Naive thymus-derived CD8-positive, alpha-beta T cell (primary cell): ENCODE measurements at places on chromosomes 2 and 18.

- H3K4me3 ChIP-seq, result no peak overlapping the region
- no peaks in the 10 kb centered on the region for H3K4me1 ChIP-seq
- no peak overlapping the region for H3K27ac ChIP-seq
These were observed 92.0 kb upstream of the GULP1 start for GRCh38 chr2:188199716-188200128.

DNA sequence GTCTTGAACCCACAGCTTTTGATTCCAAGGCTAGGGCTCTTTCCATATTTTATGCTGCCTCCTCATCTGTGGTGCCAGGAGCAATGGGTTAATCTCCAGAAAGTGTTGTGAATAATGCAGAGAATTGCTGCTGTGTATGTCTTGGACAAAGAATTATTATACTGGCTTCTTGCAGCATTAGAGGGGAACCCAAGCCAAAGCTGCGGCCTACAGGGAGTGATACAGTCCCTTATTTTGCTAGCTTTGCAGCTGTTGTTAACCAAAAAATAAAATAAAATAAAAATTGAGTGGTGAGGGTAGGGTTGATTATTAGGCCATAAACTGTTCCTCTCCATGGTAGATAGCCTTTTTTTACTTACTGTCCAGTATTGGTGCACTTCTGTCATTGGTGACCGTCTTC, 16.7 kb downstream of the WIPF1 start:
- H3K36me3 ChIP-seq, result peaks cover 100% of the 10 kb centered on the region
- H3K27me3 ChIP-seq, result no peaks in the 10 kb centered on the region
- peaks cover 91% of the 10 kb centered on the region for H3K4me1 ChIP-seq
- DNase-seq, result no peak

DNA sequence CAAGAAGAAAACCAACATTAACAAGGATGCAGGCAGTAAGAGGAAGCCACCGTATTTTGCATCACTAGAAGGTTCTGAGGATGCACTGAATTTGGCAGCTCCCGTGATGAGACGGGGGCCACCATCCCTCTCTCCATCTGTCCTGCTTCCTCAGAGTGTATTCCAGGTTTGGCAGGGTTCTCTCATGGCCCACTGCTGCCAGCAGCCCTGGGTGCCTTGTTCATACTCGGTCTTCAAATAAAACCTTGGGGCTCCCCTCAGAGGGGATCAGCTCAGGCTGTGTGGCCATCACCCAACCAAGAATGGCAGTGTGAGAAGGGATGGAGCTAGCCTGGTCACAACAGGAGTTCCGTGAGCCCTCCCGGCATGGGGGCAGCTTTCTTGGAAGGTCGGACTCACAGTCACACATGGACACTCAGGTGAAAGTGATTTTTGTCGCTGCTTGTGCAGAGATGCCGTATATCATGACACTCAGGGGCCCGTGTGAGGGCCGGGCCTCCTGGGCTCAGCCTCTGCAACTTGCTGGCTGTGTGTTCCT, 12.8 kb upstream of the MBP start:
- H3K27ac ChIP-seq, result no peak overlapping the region
- H3K36me3 ChIP-seq, result peaks cover 14% of the 10 kb centered on the region
- DNase-seq, result no peak

DNA sequence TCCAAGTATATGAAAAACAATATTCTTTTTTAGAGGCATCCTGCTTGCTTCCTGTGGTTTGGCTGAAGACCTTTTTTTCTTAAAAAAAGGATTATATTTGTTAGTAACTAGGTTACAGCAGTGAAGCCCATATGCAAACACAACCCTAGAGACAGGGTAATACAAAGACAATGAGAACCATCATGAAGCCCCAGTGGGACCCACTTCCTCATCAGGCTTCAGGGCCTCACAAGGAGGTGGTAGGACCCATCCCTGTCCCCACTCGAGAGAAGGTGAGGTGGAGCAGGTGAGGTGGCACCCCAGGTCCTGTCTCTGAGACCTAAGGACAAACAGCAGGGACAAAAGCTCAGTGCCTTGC, 80.3 kb downstream of the EDAR start:
- no peak overlapping the region for H3K27ac ChIP-seq
- DNase-seq, result no peak
- no peaks in the 10 kb centered on the region for H3K27me3 ChIP-seq
- no peak overlapping the region for H3K4me3 ChIP-seq
- H3K4me1 ChIP-seq, result peaks cover 5% of the 10 kb centered on the region
- H3K36me3 ChIP-seq, result no peaks in the 10 kb centered on the region

DNA sequence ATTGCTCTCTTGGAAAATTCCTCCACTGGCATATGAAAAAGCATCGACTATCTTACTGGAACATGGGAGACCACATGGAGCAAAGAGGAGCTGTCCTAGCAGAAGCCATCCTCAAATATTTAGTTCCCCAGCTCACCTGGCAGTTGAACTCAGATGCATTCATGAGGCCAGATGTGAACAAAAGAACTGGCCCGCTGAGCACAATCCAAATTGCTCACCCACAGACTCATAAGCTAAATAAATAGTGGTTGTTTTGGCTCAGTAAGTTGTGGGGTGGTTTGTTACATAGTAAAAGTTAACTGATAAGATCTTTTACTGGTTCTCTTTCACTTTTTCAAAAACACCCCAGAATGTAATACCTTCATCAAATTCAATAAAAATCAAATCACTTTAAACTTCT, 108.6 kb upstream of the CWC22 start:
- no peak for DNase-seq
- peaks cover 2% of the 10 kb centered on the region for H3K27me3 ChIP-seq
- H3K4me3 ChIP-seq, result no peak overlapping the region
- no peak overlapping the region for H3K27ac ChIP-seq
- no peaks in the 10 kb centered on the region for H3K36me3 ChIP-seq

DNA sequence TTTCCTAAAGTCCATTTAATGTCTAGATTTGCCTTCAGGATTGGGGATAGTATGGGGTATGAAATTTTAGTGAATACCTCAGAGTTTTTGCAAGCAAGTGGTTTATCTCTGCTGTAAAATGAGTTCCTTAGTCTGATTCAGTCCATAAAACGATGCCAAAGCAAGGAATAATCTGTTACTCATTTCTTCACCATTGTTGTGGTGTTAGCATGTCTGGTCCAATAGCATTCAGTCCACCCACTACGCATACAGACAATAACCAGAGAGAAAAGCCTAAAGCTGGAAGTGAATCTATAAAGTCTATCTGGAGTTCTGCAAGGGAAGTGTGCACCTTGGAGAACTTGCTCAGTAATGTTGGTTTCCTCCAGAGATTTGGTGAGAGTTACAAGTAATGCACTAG, 12.9 kb upstream of the DPP4 start:
- H3K27ac ChIP-seq, result no peak overlapping the region
- no peak for DNase-seq
- H3K4me1 ChIP-seq, result peaks cover 7% of the 10 kb centered on the region
- H3K27me3 ChIP-seq, result no peaks in the 10 kb centered on the region

DNA sequence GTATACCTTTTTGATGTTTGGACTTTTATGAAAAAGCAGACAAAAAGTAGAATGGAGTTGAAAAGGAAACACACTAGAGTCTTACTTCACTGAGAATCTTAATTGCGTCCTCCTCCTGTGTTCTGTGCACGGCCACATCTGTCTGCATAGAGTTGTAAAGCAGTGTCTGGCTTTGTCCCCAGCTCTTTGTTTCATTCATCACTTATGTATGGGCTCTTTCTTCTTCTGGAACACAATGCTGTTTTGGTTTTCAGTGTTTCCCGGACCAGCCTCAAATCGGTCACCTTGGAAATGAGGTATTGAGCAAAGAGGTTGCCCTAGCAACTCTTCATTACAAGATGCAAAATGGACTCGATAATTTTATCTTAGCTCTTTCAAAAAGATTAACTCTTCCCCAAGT, 104.3 kb upstream of the CNGA3 start:
- DNase-seq, result no peak
- H3K36me3 ChIP-seq, result no peaks in the 10 kb centered on the region
- no peaks in the 10 kb centered on the region for H3K4me1 ChIP-seq
- H3K27ac ChIP-seq, result no peak overlapping the region
- H3K4me3 ChIP-seq, result no peak overlapping the region
- H3K27me3 ChIP-seq, result peaks cover 14% of the 10 kb centered on the region

GRCh38 chr18:25349131-25349925, 2.6 kb downstream of the ZNF521 start:
- peaks cover 7% of the 10 kb centered on the region for H3K36me3 ChIP-seq
- H3K4me1 ChIP-seq, result peaks cover 23% of the 10 kb centered on the region
- DNase-seq, result no peak
- H3K27me3 ChIP-seq, result peaks cover 70% of the 10 kb centered on the region

DNA sequence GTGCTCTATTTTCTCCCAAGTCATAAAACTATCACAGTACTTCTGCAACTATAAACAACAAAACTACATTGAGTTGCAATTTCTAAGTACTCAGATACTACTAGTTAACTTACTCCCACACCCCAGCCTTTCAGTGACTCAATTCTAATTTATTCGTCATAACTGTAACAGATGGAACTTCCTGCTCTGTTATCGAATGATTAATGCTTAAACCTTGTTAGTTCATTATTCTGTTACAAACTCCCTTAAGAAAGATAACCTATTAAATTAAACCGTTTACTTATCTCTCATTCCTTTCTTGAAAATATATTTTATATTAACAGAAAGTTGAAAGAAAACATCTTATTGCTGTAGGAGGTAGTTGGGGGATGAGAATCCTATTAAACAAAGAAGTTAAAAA, 17.0 kb downstream of the TNFAIP6 start:
- H3K4me1 ChIP-seq, result peaks cover 3% of the 10 kb centered on the region
- DNase-seq, result no peak
- peaks cover 5% of the 10 kb centered on the region for H3K27me3 ChIP-seq
- no peak overlapping the region for H3K4me3 ChIP-seq

DNA sequence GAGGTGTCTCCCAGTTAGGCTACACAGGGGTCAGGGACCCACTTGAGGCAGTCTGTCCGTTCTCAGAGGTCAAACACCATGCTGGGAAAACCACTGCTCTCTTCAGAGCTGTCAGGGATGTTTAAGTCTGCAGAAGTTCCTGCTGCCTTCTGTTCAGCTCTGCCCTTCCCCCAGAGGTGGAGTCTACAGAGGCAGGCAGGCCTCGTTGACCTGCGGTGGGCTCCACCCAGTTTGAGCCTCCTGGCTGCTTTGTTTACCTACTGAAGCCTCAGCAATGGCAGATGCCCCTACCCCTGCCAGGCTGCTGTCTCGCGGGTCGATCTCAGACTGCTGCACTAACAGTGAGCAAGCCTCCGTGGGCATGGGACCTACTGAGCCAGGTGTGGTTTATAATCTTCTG, 346.3 kb downstream of the CELF4 start:
- H3K27me3 ChIP-seq, result no peaks in the 10 kb centered on the region
- no peaks in the 10 kb centered on the region for H3K4me1 ChIP-seq
- no peak overlapping the region for H3K4me3 ChIP-seq
- H3K36me3 ChIP-seq, result peaks cover 24% of the 10 kb centered on the region
- H3K27ac ChIP-seq, result no peak overlapping the region

DNA sequence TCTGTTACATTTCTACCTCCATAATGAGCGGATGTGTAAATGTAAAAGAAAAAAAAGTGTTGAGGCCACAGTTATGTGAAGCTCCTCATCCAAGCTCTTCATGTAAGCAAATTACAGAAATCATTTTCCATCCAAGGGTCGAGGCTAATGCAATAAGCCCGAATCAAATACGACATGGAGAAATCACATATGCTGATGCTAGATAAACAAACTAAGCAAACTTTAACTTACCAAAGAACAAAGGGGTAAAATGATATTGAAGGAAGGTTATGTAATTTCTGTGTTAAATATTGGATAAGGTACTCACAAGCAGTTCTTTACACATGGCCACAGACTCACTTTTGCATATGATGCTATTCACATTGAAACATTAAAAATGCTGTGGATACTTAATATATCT, 310.2 kb upstream of the ID2 start:
- no peak for DNase-seq
- H3K4me3 ChIP-seq, result no peak overlapping the region
- H3K4me1 ChIP-seq, result peaks cover 3% of the 10 kb centered on the region
- H3K27me3 ChIP-seq, result peaks cover 1% of the 10 kb centered on the region
- no peaks in the 10 kb centered on the region for H3K36me3 ChIP-seq

GRCh38 chr2:101741775-101742520, 44.4 kb downstream of the MAP4K4 start:
- DNase-seq, result no peak
- peak overlapping the region; percentile 89 for H3K27ac ChIP-seq
- H3K27me3 ChIP-seq, result no peaks in the 10 kb centered on the region
- no peaks in the 10 kb centered on the region for H3K36me3 ChIP-seq
- peaks cover 93% of the 10 kb centered on the region for H3K4me1 ChIP-seq

DNA sequence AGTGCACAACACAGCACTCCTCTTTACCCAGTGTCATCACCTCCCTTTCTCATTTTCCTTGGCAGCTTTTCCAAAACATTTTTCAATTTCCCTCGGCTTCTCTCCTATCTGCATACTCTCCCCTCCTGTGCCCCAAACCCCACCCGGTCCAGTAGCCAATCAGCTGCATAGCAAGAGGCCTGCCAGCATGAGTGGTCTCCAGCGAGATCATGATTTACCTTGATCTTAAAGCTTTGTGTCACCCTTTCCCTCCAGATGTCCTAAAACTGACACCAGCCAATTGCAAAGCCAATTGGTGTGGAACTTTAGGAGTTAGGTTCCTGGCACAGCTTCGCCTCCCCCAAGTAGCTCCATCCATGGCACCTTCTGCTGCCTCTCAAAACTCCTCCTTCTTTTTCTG, 45.2 kb upstream of the SH3RF3 start:
- no peaks in the 10 kb centered on the region for H3K36me3 ChIP-seq
- H3K27ac ChIP-seq, result no peak overlapping the region
- H3K27me3 ChIP-seq, result no peaks in the 10 kb centered on the region
- no peak overlapping the region for H3K4me3 ChIP-seq
- DNase-seq, result no peak
